ENCODE measurements at places on chromosomes 13 and 19. TPM values are rescaled to one million over a fixed set of nuclear protein-coding genes. Genes with fewer than 3 reads are reported as not detected.

GIPR gene
- total RNA-seq, result not detected

OVOL3 gene
- total RNA-seq, result not detected

TNNT1 gene
- total RNA-seq, result 4.7 TPM

METTL21C gene
- total RNA-seq, result not detected

CAMSAP3 gene
- total RNA-seq, result 0.19 TPM

LILRB4 gene
- not detected for total RNA-seq

KIR3DL1 gene
- not detected for total RNA-seq

JAK3 gene
- total RNA-seq, result 5.2 TPM

HSPB6 gene
- 0.49 TPM for total RNA-seq

MYO1F gene
- 0.13 TPM for total RNA-seq

UBE2L5 gene
- total RNA-seq, result not detected

PRSS57 gene
- total RNA-seq, result not detected

NBEA gene
- total RNA-seq, result 4.0 TPM

THSD1 gene
- 69.5 TPM for total RNA-seq
